Fibroblast of skin of back (primary cell): ENCODE measurements at places on chromosomes 2 and 18.

- no peak for DNase-seq
These were observed 361.2 kb upstream of the HNRNPA3 start for GRCh38 chr2:176851200-176851888.

- no peak for DNase-seq
These were observed 26.4 kb upstream of the CYTIP start for GRCh38 chr2:157470321-157470720.

- no peak for DNase-seq
These were observed 56.8 kb upstream of the KIDINS220 start for GRCh38 chr2:8893978-8894820.

- DNase-seq = no peak
These were observed 56.3 kb upstream of the ACMSD start for GRCh38 chr2:134782107-134782506.

GRCh38 chr18:56563568-56563967 lies 74.8 kb downstream of the TXNL1 start:
- peak; percentile 15 for DNase-seq

DNA sequence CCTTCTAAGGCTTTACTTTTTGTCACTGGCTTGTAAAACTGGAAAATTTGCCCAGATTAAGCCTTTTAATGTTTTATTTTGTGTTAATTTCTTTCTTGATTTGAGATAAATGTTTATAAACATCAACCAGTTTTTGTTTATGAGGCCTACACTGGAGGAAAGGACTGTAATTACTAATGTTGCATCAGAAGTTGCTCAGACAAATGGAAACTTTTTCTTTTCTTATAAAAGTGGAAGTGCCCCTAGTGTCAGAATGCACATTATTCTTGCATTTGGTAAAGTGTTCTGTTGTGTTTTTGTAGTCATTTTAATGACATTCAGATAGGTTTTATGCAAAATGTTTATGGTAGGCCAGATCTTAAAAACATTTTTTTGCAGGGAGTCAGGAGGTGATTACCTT lies 25.3 kb downstream of the LCLAT1 start:
- DNase-seq = no peak

DNA sequence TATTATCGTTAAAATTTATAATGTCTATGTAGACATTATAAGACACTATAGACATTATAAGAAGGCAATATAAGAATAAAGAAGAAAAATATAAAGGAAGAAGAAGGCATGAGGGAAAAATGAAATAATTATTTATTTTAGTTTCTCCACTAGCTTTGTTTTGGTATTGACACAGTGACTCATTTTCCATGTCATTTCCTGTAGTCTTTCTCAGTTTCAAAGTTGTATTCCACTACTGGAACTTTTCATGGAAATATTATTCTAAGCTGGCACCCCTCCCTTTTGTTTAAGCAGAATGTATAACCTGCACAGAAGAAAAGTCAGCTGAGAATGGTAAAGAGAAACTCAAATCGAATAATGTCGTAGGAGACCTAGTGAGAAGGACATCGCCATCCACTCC lies 234.2 kb upstream of the NETO1 start:
- peak; percentile 68 for DNase-seq

GRCh38 chr2:112706170-112706664 lies 14.6 kb upstream of the NT5DC4 start:
- peak; percentile 8 for DNase-seq

DNA sequence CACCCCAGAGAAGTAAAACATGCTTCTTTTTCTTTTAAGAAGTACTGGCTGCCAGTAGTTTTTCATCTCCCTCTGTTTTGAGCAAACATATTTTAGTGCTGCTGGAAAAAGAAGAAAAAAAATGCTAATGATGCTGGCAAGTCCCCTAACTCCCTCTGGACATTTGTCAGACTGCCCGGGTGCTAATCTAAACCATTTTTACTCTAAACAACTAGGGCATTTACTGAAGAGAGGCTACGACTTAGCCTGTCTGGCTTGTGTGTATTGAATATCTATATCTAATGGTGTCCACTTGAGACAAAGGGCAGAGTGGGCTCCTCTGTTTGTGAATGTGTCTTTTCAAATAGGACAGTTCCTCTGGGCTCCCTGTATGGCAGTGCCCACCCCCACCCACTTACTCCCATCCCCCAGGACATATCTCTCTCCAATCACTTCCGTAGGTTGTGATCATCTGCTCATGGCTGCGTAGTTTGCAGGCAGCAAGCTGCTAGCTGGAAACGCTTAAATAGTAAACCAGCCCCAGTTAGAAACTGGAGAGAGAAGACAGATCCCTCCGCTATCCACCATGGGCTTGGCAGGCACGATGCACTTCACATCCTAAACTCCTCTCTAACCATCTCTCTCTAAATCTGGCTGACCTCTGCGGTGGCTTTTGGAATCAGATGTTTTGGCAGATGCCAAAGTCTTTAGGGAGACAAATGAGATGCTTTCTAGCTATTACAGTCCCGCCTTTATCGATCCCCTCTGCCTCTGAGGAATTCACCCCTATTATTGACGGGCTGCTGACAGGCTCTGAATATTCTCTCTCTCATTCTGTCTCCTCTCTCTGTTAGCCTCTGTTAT lies 58.3 kb downstream of the DOCK10 start:
- DNase-seq = peak; percentile 58

- no peak for DNase-seq
These were observed 658.7 kb upstream of the CNTNAP5 start for GRCh38 chr2:123366239-123366837.

- DNase-seq = no peak
These were observed 50.0 kb downstream of the TWIST2 start for GRCh38 chr2:238897911-238898311.

DNA sequence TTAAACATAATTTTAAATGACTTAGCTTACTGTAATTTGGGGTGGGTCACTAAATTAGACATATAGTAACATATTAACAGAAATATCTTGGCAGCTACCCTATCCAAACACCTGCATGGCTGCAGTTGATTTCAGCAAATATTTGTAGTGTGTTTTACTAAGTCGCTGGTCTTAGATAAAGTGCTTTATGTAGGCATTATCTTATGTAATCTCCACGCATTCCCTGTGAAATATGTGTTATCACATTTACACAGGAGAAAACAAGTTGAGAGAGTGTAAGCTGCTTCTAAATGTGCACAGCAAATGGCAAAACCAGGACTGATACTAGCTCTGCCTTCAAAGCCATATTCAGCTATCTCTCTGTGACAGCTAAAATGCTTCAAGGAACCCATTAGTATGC lies 72.0 kb downstream of the NYAP2 start:
- no peak for DNase-seq
